ENCODE measurements at places on chromosomes 3 and 15.

DNA sequence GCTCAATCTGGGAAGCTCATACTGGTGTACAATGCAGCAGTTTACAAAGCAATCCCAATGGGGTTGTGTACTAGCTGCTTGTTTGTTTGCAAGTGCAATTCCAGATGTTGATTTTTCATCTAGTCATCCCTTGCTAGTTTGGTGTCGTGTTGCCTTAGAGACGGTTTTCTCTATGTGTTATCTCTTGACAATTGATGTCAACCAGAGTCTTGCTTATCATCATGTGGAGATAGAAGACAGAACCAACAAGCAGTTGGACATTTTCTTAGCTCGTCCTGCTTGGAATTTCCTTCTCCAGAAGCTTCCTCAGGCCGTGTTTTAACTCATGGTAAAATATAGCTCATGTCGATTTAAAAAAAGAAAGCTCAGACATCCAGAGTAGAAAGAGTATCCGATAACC is 262.0 kb upstream of the KCNH8 start:
- DNase-seq, result no peak

DNA sequence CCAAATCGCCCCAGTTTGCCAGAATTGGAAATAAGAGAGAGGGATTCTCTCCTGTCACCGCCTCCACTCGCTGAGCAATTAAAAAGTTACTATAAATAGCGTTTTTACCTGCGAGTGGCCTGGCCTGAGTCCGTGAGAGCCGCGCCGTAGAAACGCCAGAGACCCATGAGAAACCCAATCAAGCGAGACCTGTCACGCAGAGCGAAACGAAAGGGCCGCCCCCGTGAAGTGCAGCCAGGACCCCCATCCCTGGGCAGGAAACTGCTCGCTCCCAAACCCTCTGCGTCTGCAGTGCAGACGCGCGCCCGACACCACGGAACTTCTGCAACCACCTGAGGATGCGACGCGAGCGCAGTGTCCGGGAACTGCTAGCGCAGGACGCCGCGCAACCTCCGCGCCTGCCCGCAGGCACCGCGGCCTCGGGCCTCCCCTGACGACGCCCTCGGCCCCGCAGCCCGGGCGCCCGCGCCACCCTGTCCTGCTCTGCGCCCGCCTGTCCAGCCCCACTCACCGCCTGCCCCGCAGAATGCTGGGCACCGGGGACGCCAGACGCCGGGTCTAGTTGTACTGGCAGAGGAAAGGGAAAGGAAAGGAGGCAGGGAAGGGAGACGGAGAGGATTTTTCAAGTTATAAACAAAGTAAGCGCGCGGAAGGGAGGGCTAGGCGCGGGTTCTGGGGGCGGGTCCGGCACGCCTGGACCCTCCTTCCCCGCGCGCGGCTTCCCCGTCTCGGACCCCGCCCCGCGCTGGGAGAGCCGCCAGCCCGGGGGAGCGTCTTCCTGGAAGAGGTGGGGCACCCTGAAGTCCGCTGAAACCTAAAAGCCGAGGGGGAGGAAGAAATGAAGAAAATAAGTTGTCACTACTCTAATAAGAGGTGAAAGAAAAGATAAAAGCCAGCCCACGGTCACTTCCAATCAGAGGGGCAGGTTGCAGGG is at the start of gene PLSCR4:
Gene PLSCR4, minus strand, starts transcription at position 657 of the 934 bp plus-strand sequence. CDS start 29,034 bp downstream, outside the sequence.
- DNase-seq, result peak; percentile 88

DNA sequence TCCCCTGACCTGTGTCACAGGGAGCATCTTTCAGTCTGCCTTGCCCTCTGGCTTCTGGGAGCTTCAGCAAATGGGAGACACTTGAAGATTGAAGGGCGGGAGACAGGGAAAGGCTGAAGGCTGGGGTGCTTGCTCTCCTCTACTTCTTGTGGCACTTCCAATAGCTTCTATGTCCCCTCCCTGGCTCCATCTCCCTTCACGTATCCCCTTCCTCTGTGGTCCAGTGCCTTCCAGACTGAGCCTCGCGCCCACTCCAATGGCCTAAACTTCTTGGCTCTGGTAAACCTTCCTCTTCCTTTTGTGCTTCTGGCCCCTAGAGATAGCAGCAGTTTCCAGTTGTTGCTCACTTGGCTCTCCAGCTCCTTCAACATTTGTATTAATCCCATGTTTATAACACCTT is 69.8 kb upstream of the TOPAZ1 start:
- DNase-seq, result no peak

- no peak for DNase-seq
Observed at GRCh38 chr3:140767566-140767965, 89.7 kb downstream of the TRIM42 start.

- DNase-seq, result peak; percentile 35
Observed at GRCh38 chr3:183254487-183255347, 1.7 kb downstream of the B3GNT5 start.

- no peak for DNase-seq
Observed at GRCh38 chr15:64586984-64587383, 126.6 kb downstream of the ZNF609 start.
